ENCODE measurements at places on chromosomes 6 and 20.
A peak's percentile ranks its signal among the peaks of the same experiment; 100 is the strongest.

DNA sequence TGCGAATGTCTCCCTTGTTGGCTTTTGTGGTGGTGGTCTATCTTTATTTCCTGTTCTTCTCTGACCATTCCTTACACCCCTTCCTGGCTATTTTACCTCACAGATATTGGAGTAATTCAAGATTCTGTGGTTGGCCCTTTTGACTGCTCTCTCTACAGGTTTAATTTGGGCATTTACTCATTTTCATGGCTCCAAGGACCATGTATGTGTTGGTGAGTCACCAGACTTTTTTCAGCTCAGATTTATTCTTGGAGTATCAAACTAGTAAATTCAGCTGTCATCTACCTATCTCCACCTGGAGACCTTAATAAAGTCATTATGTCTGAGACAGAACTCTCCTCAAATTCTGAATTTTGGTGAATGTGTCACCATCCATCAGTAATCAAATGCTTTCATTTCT lies 15.5 kb downstream of the RNF146 start:
- no peak for DNase-seq

DNA sequence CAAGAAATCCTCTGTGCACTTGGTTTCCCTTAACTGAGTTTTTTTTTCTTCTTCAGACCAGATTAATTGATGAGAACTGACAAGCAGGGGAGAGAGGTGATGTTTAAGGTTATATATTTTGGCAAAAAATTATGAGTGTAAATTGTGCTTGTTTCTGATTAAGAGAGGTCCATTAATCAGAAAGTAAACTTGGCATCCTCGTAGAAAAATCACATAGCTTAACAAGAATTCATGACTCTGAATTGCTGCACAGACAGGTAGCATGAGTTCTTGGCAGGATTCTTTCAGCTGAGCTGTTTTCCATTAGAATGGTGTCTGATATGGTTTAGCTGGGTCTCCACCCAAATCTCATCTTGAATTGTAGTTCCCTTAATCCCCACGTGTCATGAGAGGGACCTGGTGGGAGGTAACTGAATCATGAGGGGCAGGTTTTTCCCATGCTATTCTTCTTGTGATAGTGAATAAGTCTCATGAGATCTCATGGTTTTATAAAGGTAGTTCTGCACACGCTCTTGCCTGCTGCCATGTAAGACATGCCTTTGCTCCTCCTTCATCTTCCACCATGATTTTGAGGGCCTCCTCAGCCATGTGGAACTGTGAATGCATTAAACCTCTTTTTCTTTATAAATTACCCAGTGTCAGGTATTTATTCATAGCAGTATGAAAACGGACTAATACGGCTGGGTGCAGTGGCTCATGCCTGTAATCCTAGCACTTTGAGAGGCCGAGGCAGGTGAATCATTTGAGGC lies 34.2 kb upstream of the DDR1 start:
- no peak for DNase-seq

DNA sequence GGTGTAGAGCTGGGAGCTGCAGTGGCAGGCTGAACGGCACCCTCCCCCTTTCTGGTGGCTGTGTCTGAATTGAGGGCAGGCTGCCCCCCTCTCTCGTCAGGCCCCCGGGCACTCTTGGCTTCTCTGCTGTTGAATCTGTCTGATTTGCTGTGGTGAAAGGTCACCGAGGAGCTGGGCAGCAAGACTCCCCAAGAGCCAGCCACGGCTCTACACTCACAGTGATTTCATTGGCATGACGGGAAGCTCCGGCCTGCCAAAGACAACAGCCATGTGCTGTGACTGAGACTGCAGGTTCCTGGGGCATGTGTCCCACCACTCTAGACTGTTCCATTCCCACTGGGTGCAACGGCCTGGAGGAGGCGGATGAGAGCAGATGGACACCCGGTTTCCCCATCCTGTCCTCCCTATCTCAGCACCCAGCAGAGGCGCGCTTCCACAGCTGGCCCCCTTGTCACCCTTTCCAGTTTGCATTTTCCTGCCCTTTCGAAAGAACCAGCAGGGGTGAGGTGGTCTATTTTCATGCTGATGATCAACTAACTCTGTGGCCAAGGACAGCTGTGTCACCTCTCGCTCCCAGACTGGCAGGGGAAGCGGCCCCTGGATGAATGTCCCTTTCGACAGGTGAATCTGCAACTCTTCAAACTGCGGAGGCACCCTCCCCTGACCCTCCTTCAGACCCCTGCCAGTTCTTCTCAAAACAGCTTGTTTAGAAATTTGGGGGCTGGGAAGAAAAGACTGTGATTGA lies 2.2 kb downstream of the APCDD1L start:
- no peak for DNase-seq

DNA sequence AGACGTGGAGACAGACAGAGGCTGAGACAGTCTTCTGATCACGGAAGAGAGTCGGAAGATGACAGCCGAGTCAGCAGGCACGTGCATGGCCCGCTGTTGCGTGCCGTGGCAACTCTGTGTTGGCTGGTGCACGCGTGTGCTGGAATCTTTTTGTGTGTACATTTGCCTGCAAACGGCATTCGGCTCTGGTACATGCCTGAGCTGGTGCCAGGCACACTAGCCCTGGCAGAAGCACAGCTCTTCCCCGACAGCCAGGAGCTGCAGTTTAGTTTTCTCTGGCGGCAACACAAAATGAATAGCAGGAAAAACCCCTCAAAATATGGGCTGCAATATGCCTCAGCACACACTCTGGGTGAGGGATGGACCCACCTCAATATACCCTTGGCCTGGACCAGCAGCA lies 769 bp upstream of the PDYN start:
- DNase-seq: peak; percentile 46

GRCh38 chr6:19921786-19922185 lies 84.6 kb downstream of the ID4 start:
- DNase-seq: no peak

DNA sequence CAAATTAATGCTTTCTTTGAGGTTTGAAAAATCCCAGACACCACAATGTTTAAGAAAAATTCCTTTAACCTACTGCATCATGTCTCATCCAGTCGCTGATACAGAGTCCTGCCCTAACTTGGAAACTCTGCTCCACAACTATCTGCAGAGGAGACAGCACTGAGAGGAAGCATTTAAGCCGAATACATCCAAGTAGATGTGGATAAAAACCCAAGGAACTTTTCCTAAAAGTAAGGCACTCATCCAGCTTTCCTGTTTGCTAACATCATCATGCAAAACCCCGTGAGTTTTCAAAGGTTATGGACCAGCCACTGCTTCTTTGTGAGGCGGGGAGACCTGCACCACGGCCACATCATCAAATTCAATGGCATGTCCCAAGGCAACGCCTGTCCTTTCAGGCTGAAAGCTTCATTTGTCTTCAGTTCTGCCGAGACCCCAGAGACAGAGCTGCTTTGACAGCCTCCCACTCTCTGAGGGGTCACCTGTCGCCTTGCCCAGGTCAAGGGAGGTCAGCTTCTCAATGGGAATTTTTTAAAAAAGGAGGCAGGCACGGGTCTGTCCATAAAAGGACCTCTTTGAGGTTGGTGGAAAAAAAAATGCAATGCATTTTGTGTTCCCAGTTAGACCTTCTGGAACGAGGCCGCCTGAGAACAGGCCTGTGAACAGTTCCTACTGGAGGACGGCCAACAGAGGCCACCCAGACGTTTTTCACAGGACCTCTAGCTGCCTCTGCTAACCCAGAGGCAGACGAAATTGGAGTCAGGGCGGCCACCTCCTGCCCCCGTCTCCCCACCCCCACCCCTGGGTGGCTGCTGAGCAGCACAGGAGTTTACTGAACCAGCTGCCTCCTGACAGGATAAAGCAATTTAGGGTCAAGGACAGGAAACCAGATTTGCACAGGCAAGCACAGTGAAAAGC lies 142.5 kb upstream of the HDDC2 start:
- no peak for DNase-seq

DNA sequence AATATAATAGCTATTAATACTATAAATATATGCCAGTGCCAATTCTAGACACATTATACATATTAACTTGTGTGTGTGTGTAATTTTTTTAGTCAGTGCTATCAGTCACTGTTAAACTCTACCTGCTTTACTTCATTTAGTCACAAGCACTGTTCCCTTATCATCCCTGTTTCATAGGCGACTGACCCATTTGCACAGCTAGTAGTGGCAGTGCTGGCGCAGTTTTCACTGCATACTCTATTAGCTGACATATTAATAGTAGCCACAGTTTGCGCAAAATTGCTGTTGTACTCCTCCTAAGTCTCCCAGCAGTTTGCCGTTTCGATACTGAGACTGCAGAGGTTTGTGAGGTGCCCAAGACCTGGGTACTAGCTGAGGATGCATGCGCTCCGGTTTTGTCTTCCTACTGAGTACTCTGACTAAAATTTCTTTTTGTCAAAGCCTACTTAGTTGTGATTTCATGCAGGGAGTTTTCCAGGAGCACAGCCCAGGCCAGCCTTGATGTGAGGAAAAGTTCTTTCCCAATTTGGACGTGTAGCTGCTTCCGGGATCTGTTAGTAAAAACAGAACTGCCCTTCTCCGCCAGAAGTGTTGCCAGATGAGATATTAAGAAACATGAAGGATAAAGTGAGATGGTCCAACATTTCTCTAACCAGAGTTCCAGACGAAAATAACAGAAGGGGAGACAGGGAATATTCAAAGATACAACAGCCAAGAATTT lies 5.6 kb downstream of the BAG2 start:
- no peak for DNase-seq

- no peak for DNase-seq
These were observed at the start of gene WFDC5 for GRCh38 chr20:45114465-45115385. Gene WFDC5, minus strand, starts transcription at chr20:45115174. Its CDS starts 91 bp downstream, at chr20:45115083.

DNA sequence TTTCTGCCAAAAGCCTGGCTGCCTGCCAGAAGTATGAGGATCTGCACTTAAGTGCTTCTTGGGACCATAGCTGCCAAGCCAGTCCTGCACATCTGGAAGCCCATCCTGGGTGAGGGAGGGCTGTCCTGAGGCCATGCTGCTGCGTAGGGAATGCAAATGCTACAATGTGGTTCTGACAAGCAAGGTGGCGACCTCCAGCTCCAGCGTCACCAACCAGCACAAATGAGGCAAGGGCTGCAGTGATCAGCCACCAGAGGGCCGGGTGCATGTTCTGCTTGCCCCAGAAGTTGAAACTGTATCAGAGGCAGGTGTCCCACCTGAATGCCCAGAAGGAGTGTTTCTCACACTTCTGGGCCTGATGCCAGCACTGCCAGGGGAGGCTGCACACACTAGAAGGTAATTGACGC lies 99.1 kb upstream of the KCNQ5 start:
- DNase-seq: no peak

GRCh38 chr20:58759947-58760346 lies 67.3 kb downstream of the NPEPL1 start:
- DNase-seq: no peak

GRCh38 chr6:168507730-168508129 lies 66.7 kb downstream of the SMOC2 start:
- DNase-seq: no peak

DNA sequence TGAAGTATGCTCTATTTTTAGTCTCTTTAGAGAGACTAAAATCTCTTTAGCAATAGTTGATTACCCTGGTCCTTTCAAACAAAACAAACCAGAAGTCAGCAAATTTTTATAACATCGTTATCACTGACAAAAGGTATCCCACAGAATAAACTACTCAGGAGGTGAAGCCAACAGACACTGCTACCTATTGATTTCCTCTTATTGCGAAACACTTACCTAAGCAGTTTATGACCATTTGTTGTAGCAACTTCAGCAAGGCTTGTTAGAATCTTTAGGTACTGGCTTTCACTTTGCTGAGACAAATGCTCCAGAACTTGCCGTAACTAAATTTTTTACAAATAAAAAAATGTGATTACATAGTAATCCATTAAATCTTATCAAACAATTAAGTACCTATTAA lies 64.4 kb downstream of the HACE1 start:
- DNase-seq: no peak

DNA sequence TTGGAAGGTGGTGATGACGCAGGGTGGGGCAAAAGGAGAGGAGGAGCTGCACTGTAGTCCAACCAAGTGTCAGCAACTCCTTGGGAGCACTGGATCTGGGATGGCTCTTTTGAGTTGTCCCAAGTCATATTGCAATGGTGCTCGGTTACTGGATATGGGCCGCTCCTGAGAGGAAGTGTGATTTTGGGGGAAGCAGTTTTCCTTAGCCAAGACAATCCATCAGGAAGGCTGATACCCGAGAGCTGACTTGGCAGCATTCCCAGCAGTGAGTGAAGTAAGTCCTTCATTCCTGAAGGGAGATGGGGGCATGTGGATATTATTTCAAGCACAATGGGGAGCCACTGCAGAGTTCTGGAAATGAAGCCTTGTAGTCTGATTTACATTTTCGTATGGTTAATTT lies 354.1 kb downstream of the RFPL4B start:
- no peak for DNase-seq

DNA sequence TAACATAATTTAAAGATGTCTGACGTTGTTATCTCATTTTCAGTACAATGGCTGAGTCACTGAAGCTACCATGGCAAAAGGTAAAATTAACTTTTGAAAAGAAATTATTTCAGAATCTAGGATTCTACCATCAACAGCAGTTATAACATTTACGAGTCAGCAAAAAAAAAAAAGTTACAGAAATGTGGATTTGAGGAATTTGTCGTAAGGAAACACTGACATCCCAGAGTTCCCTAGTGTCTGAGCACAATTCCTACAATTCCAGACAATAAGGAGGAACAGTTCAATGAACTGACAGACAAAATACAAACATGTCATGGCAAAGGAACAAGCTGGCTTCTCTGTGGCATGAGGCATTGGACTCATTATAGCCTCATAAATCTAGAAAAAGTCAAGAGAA lies 19.1 kb downstream of the ABRACL start:
- DNase-seq: no peak

GRCh38 chr6:158233214-158233795 lies 65.2 kb downstream of the GTF2H5 start:
- DNase-seq: no peak

DNA sequence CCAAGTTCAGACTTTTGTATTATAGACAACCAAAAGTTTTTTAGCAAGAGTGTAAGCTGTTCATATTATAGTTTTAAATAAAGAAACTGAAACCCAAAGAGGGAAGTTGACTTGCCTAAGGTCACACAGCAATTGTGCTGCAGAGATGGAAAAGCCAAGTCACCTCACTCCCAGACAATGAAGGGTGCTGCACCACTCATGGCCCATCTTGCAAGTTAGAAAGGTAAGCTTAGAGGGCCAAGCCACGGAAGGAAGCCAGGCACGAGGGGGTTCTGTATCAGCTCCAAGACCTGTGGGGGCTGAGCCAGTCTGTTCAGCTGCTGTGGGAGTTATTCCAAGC lies 860 bp downstream of the DEFB124 start:
- DNase-seq: no peak

GRCh38 chr6:157240059-157240959 lies 83.0 kb downstream of the TMEM242 start:
- DNase-seq: peak; percentile 97

GRCh38 chr6:72946774-72947173 lies 278.5 kb downstream of the KHDC1L start:
- DNase-seq: no peak

- no peak for DNase-seq
These were observed 195.7 kb upstream of the SASH1 start for GRCh38 chr6:148146717-148147462.

- DNase-seq: no peak
These were observed 25.4 kb downstream of the ZKSCAN8 start for GRCh38 chr6:28167068-28167467.

- no peak for DNase-seq
These were observed 3.9 kb upstream of the PHF20 start for GRCh38 chr20:35767683-35768481.

Data from vagina (tissue), 2 donors.